ENCODE measurements at places on chromosomes 13 and 19.

GRCh38 chr19:49125025-49125731 is 5.8 kb downstream of the PPFIA3 start:
- DNase-seq = no peak

DNA sequence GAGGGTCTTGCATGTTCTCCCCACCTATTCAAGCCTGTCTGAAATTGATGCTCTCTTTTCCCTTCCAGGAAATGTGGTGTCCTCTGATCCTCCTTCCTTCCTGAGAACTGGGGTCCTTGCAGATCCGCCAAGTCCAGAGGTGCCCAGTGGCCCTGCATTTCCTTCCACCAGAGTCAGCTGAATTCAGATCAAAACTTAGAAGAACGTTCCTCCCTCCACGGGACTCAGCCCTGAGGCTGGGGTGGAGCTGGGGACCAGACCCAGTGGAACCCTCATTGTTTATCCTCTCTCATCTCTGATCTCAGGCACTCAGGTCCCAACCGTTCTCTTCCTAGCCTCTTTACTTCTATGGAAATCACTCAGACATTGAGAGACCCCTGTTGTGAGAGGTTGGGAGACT is 477.3 kb downstream of the TSHZ3 start:
- no peak for DNase-seq

DNA sequence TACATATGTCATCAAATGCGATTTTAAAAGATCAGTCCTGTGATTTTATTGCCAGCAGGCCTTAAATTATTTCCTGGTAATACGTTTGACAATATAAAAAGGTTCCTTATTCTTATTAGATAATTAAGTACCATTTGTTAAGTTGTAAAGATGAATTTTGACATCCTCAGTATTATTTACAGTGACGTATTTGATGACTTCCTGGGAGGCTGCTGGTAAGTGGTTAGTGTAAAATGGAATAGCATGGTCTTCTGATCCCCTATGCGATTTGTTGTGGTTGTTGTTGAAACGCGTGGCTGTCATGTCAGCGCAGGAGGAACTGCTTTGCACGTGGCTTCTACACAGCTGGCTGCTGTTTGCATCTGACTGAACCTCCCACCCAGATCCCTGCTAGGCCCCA is 99.7 kb downstream of the DCLK1 start:
- no peak for DNase-seq

DNA sequence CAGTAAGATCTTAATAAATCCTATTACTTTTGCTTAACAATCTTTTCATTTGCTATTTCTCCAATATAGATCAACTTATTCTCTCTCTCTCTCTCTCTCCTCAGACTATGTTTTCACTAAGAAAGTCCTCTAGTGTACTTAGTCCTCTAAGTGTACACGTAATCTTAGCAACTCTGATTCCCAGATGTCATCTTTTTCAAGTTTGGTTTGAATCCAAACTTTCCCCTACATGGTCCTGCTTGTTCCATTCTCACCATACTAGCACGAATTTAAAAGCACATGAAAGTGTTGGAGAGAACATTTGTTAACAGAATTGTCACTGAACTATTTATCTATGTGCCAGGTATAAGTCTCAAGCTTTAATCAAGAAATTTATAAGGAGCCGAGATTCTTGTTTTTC is 202.9 kb downstream of the SPRY2 start:
- DNase-seq = no peak

- DNase-seq = no peak
Observed at GRCh38 chr13:27170221-27170515, 1.4 kb downstream of the USP12 start.

DNA sequence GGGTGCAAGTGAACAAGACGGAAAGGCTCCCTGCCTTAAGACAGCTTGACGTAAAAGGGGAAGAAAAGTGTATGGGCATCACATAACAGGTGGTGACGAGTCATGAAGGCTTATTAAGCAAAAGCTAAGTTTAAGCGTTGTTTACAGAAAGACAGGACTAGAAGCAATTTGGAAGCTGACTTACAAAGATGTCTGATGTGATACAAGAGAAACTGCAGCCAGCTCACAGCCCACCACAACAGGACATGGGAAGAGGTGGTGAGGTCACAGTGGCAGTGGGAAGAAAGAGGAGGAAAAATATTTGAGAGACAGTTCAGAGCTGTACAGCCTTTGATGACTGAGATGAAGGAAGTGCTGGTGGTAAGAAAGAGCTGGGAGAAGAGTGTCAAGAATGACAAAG is 181.6 kb downstream of the KLF12 start:
- DNase-seq = no peak

All from CD8-positive, alpha-beta memory T cell (primary cell).